GOT3 (cell line): ENCODE measurements at places on chromosomes 4 and X.

DNA sequence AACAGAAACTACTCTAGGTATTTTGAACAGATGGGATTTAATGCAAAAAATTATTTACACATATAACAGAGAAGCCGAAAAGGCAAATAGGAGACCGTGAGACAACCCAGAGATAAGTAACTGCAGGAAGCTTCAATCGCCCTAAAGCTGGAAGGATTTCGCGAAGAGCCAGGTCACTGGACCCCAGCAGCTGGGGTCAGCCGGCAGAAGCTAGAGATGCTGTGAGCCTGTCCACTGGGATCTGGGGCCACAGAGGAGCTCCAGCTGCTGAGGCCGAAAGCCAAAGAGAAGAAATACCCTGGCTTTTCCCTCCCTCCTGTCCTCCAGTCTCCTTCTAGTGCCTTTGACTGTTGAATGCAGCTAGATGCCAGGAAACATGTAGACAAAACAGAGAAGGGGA lies 192.8 kb upstream of the BCOR start:
- no peak for DNase-seq

GRCh38 chrX:29318012-29318411 lies 730.8 kb downstream of the IL1RAPL1 start:
- no peak for DNase-seq

- DNase-seq: no peak
Observed at GRCh38 chr4:65340382-65341109, 329.7 kb downstream of the EPHA5 start.

- no peak for DNase-seq
Observed at GRCh38 chr4:180665994-180666824, 1577.0 kb upstream of the TENM3 start.

DNA sequence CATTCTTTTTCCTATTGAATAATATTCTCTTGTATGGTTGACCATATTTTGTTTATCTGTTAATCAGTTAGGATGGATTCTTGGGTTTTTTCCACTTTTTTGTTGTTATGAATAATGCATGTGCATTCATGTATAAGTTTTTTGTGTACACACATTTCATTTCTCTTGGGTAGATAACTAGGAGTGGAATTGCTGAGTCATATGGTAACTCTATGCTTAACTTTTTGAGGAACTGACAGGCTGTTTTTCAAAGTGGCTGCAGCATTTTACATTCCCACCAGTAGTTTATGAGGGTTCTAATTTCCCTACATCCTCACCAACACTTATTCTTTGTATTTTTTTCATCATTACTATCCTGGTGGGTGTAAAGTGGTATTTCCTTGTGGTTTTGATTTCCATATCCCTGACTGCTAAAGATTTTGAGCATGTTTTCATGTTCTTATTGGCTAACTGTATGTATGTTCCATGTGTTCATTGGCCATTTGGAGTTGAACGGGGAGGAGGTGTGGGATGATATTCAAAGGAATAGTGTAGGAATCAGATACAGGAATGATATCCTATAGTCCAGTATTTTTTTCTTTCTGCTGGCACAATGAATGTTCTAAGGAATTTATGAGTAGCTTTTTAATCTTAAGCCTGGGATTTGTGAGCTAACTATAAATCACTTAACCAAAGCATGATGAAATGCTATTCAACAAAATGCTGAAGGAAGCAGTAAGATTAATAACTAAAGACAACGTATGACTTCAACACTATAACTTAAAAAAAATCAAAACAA lies 114.3 kb downstream of the AMELX start:
- DNase-seq: no peak

GRCh38 chr4:55358668-55359067 lies 12.6 kb downstream of the SRD5A3 start:
- no peak for DNase-seq

DNA sequence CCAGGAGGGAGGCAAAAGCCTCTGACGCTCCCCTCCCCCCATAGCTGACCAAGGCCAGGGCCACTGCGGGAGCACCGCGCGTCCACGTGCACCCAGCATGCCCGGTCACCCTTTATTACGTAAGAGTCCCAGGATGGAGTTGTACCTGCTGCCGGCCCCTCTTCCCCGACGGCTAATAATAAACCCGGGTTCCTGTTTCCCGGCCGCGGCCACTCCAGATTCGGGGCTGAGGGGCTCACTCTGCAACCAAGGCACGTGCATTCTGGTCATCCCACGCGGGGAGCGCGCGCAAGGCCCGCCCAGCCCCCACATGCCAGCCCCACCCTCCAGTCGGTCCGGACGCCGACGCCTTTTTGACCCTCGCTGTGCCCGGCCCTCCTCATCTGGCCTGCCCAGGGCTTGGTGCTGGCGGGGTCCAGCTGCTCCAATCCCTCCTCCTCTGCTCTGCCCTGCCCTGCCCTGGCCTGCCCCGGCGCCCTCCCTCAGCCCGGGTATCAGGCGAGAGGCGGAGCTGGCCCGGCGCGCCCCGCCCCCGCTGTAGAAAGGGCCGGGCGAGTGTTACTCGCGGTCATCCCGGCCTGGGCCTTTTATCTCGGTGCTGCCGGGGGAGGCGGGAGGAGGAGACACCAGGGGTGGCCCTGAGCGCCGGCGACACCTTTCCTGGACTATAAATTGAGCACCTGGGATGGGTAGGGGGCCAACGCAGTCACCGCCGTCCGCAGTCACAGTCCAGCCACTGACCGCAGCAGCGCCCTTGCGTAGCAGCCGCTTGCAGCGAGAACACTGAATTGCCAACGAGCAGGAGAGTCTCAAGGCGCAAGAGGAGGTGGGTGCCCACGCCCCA lies 2.6 kb downstream of the MID1IP1 start:
- DNase-seq: peak; percentile 37

GRCh38 chrX:17737986-17738713 lies 857 bp downstream of the SCML1 start:
- no peak for DNase-seq

- no peak for DNase-seq
Observed at GRCh38 chrX:46882266-46882665, 30.0 kb upstream of the JADE3 start.

DNA sequence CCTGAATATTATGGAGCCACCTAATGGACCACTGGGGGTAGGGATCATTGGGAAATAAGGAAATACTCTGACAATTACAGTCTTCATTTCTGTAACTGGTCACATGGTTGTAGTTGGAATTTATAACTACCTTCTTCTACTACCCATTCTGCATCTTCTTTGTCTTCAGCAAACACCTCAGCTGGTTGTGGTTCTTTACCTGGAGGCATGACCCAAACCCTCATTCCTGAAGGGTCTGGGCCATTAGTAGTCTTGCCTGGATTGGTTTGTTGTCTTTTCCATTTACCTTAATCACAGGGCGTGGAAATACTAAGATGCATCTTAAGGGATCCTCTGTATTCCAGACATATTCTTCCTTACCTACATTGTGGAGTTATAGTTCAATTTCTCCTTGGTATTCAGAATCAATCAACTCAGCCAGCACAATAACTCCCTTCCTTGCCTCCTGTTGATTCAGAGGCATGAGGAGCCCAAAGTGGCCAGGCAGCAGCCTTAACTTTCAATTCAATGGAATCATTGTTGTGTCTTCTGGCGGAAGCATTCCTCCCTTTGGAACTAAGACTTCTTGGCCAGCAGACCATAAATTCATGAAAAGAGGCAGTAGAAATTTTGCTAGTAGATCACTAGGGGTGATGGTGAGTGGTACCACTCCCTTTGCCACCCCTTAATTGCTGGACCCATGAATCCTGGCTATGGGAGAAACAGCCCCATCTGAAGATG lies 75.7 kb upstream of the RAP2C start:
- no peak for DNase-seq

DNA sequence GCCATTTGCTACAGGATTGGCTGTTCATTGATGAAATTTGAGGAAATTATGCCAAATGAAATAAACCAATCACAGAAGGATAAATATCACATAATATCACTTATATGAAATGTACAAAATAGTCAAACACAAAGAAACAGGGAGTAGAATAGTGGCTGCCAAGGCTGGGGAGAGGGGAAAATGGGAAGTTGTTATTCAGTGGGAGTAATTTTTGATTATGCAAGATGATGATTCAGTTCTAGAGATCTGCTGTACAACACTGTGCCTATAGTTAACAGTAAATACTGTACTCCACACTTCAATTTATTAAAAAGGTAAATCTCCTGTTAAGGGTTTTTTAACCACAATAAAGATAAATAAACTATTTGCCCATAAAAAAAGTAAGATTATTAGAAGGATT lies 101.1 kb downstream of the TMA16 start:
- no peak for DNase-seq

DNA sequence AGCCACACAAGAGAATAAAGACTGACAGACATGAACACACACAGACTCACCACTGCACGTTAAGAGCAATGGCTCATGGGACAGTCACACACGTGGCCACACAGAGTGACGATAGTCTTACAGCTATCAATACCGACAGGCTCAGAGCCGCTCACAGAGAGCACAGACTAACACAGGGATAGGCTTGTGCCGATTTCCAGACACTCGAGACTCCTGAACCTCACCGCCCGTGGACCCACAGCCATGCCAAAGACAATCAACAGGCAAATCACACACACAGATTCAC lies 716 bp upstream of the SLC38A5 start:
- no peak for DNase-seq

DNA sequence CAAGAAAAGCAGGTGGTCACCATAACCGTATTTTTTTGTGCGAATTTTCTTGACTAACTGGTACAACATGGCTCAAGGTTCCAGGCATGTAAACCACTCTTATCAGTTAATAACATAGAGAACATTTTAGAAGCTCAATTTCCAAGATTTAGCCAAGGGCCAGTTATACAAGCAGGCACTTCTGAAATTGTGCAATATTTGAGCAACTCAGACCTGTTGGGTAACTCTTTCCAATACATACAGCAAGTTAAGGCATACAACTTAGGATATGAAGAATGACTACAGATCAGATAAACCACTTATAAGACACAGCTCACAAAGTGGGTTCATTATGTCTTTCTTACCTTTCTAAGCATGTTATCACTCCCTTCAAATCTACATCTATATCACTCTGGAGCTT lies 43.9 kb downstream of the ZNF280C start:
- no peak for DNase-seq

- no peak for DNase-seq
Observed at GRCh38 chrX:112774651-112775293, 65.9 kb downstream of the AMOT start.

DNA sequence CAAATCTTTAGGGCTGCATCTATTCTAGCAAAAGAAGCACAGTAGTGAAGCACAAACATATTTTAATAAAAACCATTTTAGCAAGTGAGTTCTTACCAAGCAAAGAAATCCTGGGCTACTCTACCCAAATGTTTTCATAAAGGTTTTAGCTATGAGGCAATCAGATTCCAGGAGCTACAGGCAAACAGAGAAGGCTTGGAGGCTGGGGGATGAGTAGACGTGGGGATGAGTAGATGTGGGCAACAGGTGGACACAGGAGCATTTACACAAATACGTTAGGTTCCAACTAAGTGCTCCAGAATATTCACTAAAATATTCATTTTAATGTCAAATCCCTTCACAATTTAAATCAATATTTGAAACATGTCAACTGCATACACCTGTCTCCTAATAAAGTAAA lies 34.5 kb downstream of the ATP11C start:
- no peak for DNase-seq

- DNase-seq: no peak
Observed at GRCh38 chr4:52657618-52658501, 1.2 kb downstream of the USP46 start.

DNA sequence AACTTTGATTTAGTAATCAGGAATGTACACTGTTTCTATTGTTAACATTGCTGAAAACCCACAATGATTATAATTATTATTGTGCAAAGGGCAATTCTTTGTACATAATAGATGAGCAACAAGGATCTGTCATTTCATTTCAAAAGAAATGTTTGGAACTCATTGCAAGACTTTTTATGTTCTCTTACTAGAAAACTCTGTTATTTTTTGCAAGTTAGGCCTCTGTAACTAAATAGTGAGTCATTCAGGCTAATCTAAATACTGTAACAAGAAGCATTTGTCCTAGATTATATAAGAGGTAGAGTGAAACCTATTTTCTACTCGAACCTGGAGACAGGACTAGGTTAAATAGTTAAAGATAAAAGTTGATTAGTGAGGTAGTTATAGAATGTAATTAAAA lies 93.2 kb upstream of the FAM47B start:
- DNase-seq: no peak

GRCh38 chr4:19557161-19557560 lies 694.5 kb upstream of the SLIT2 start:
- no peak for DNase-seq

DNA sequence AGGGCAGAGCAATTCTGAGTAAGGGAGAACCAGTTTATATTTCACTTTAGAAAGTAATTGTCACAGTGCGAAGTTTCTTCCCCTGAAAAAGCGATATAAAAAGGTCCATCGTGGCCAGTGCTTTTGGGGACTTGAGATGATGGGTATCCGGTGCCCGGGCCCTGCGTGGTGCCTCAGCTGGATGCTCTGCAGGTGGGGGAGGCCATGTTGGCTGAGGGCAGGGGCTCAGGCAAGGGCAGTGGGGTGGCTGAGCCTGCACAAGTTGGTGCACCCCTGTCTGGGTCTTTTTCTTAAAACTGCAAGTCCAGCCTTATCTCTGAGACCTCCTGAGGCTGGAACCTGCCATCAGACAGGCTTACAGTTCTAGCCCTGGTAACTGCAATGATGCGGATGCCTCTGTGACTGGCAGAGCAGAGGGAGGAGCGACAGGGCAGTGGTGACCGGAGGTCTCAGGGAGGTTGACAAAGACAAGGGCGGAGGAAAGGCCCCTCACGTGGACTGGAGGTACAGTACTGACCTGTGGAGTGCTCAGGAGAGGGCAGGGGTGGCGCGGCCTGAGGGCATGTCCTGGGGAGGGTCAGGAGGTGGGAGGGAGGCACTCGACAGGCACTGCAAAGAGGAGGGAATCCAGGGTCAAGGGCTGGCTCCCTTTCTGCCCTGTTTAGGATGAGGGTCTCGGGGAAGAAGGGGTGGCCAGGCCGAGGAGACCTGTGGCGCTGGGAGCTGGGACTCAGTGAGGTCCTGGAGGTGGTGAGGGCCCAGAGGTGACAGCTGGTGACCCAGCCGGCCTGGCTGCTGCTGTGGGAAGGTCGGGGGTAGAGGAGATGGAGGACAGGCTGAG lies 1.8 kb downstream of the RGS12 start:
- no peak for DNase-seq

- DNase-seq: no peak
Observed at GRCh38 chrX:104137496-104137895, 19.3 kb downstream of the SLC25A53 start.

- DNase-seq: no peak
Observed at GRCh38 chr4:158122501-158122900, 50.3 kb downstream of the GASK1B start.
